Naive B cell (primary cell): ENCODE measurements at places on chromosomes 5 and 9.
A peak's percentile ranks its signal among the peaks of the same experiment; 100 is the strongest.

GRCh38 chr9:126417043-126417442 is 90.4 kb downstream of the MVB12B start:
- DNase-seq = no peak

DNA sequence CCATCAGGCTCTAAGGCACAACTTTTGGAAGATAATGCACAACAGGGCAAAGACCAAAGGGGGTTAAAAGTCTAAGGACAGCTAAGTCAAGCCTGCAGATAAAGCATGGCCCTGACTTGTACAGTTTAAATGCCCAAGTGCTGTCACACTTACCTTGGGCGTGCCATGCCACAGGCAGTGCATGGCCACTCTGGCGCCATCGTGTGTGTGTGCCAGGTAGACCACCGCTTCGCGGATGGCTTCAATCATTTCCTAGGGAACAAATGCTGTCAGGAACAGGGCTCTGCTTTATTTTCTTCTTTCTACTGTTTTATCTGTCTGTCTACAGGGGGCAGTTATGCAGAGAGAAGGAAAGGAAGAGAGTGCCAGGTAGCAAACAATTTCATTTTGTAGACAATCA is 19.3 kb downstream of the PUM3 start:
- no peak for DNase-seq

DNA sequence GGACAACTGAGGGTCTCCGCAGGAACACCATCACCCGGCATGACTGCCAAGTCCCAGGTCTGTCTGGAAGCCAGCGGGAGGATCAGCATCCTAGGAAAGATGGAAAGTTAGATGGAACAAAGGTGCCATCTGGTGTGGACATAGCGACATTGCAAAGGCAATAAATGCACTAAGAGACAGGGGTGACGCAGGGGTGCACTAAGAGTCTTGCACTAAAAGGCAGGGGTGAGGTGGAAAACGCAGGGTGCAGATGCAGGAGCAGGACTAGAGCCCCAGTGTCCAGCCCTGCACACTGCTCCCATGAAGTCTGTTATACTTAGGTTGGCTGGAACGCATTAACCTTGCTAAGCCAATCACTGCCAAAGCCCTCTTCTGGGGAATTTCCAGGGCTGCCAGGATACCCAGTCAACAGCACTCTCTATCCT is 15.5 kb downstream of the ATOX1 start:
- no peak for DNase-seq

GRCh38 chr9:68536876-68537615 is 3.6 kb downstream of the TMEM252 start:
- DNase-seq = no peak

- no peak for DNase-seq
Measured at GRCh38 chr5:150144246-150144801, 11.3 kb downstream of the PDGFRB start.

DNA sequence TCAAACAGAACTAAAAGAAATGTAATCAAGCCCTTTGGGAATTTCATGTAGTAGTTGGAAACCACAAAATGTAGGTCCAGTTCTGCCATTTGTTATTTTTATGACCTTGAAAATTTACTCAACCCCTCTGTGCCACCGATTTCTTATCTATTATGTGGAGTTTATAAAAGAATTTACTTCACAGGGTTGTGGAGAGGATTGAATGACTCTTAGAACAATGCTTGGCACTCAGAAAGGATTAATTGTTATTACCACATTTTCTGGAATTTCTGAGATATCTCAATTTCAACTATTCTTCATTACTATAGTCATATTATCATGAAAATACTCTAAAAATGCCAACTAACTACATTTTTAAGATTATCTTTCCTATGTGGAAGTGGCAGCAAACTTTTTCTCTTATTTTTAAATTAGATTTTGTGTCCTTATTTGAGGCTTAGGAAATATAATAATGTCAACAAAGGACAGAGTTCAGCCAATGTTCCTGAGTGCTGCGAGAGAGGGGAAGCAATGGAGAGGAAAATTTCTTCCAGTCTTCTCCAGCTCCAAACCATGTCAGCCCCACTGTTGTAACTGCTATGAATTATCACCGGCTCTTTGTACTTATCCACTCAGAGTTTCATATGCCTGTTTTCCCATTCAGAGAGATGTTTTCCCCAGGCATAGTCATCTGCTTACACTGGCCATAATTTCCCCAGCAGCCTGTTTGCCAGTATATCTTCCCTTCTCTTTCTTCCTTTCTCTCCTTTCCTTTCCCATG is 525.6 kb downstream of the SPATA31D1 start:
- DNase-seq = no peak

DNA sequence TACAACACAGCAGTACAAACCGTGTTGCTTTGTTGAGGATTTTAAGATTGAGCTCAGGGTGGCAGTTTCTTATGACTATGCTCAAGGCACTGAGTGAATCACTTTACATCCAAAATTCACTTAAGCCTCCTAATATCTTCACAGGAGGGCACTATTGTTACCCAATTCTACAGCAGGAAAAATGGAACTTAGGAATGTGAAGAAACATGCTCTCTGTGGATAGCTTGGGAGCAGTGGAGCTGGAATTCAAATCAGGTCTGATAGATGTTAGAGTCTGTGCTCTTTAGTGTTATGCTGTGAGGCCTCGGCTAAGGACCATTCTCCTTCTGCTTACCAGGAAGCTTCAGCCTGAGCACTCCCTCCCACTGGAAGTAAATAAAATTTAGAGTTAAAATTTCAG is 18.7 kb upstream of the HMHB1 start:
- DNase-seq = no peak

DNA sequence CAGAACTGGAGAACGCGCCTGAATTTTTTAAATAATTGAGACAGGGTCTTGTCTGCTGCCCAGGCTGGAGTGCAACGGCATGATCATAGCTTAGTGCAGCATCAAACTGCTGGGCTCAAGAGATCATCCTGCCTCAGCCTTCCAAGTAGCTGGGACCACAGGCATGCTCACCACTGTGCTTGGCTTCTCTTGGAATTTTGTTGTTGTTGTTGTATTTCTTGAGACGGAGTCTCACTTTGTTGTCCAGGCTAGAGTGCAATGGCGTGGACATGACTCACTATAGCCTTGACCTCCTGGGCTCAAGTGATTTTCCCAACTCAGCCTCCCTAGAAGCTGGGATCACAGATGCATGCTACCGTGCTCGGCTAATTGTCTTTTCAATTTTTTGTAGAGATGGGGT is 58.4 kb upstream of the DAB2IP start:
- DNase-seq = no peak

DNA sequence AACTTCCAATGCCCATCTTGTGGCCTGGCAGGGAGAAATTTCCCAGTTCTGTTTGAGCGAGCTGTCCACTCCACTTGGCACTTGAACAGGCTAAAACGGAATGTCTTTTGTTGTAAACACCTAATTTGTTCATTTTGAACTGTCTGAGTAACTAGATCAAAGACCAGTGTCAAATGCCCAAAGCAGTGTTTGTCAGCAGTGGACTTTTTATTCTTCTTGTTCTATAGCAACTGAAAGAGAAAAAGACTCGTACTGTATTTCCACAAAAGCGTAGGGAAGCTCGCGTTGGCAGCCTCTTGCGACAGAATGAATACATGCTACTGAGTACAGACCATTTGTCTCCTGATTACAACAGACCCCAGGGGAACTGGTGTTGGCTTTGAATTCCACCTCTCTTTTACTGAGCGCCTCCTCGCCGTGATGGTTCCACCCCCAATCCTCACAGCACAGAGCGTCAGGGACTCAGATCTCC is 601.8 kb upstream of the ZNF608 start:
- no peak for DNase-seq

- no peak for DNase-seq
Measured at GRCh38 chr9:114016101-114016500, 62.0 kb downstream of the AMBP start.

DNA sequence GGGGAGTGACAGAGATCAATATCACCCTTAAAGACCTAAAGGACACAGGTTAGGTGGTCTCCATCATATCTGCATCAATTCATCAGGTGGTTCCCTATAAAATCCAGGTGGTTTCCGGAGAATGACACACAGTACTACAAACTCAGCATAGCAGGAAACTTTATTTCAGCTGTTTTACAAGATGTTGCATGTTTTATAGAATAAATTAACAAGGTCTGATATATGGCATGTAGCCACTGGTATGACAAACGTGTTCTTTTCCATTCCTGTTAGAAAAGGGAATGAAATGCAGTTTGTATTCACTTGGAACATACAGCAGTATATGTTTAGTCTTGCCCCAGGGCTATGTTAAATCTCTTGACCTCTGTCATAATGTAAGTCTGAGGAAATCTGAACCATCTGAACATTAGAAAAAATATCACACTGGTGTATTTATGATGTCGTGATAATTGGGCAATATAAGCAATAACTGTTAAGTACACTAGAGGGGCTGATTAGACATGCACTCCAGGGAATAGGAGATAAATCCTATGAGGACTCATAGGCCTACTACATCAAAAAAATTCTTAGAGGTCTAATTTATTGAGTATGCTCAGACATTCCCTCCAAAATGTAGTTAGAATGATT is 42.2 kb upstream of the TNFSF8 start:
- DNase-seq = no peak

GRCh38 chr5:169934990-169935389 is 45.3 kb downstream of the INSYN2B start:
- DNase-seq = no peak

GRCh38 chr5:123530728-123531127 is 18.8 kb downstream of the CSNK1G3 start:
- no peak for DNase-seq

- no peak for DNase-seq
Measured at GRCh38 chr5:34488984-34489383, 167.1 kb upstream of the RAI14 start.

GRCh38 chr9:104826911-104827310 is 63.0 kb downstream of the NIPSNAP3B start:
- no peak for DNase-seq

- no peak for DNase-seq
Measured at GRCh38 chr9:104416470-104416869, 87.6 kb upstream of the OR13F1 start.

DNA sequence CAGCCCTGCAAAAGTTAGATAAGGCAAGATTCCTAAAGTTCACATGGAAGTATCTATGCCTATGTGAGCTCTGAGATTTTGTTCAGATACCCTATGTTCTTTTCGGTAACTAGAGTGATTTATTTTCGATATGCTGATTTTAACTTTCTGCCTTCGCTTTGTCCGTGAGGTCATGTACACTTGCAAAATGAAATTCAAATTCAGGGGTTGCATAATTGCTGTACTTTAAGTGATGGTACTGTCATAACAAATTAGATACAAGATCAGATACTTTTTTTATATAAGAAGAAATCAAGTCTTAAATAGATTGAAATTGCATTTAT is 350 bp upstream of the ECPAS start:
- DNase-seq = no peak

DNA sequence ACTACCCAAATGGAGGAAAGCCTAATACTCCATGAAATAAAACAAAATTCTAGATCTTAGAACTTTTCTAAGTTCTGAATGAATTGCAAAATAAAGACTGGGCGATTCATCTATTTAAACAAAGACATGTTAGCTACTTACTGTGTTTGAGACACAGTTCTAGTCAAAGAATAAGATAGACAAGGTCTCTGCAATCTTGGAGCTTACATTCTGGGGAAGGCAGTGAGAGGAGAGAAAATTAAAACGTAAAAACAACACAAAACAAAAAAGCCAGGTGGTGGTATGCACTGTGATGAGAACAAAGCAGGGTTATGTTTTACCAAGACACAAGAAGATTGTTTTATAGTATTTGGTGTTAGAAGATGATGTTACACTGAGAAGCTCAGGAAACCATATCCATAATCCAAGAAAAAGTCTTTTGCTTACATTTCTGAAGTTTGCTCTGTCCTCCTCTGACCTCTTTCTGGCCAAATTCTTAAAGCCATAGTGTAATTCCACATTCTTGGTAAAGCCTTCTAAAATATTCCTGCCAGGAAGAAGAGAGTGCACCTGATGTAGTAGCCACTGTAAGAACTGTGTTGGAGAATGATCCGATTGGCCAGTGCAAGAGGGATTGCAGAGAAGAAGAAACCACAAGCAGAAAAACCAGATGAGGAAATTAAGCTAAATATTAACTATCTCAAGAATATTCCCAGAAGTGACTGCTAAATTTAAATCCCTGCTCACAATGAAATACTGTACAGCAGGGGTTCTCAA is 218.4 kb downstream of the PCSK1 start:
- DNase-seq = no peak

- DNase-seq = no peak
Measured at GRCh38 chr5:150059623-150060022, 26.7 kb downstream of the CSF1R start.

- DNase-seq = peak; percentile 89
Measured at GRCh38 chr9:131395157-131396098, 1.5 kb downstream of the PRRC2B start.

GRCh38 chr9:22463205-22463604 is 16.6 kb downstream of the DMRTA1 start:
- no peak for DNase-seq

DNA sequence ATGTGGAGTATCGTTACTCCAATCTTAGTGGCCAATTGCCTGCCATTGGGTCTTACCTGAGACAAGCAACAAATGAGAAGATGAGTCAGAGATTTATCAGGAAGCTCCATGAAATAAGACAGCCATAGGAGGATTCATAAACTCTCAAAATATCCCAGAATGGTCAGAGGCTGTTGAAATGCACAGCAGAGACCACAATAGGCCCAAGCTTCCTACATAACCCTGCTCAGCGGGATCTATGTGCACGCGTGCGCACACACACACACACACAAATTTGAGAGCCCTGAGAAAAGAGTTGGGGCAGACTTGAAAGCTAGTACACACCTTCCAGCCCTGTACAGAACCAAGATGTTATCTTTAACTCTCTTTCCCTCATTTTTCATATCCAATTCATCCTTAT is 9.8 kb downstream of the UIMC1 start:
- DNase-seq = no peak

DNA sequence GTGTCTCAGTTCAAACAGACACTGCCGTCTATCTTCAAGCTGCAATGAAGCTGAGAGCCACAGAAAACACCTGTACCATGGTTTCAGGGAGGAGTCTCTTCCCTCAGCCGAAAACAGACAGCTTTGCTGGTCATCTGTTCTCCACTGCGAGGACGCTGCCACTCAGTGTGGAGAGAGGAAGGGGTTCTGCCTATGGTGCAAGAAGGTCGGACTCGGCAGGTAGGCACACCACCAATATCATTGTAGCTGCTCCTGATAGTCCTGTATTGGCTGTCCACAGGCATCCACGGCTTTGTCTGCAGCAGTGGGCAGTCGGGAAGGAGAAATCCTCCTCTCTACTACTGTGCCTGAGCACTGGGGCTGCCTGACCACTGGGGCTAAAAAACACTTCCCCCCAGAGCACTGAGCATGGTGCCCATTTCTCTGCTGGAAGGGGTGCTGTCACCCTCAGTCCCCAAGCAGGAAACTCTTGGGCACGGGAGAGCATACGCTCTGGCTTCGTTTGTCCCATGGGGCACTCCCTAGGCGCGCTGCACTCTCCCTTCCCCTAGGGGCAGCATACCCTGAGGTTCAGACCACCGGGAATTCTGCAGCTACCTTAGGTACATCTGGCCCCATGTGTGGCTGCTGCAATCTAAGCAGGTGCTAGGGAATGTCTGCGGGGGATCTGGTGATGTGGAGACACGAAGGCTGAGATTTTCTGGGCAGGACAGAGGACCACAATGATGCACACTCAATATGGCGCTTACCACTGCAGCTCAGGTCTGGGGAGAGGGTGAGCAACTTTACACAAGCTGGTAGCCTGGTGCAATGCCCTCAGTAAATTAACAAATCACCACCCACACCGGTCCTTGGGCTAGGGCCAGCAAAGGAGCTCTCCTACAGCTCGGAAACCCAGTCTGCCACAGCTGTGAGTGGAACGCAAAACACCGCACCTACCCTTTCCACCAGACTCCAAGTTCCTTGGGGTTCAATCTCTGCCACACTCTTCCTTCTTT is 880.9 kb upstream of the SEMA6A start:
- no peak for DNase-seq

- DNase-seq = no peak
Measured at GRCh38 chr9:69420611-69421270, 95.7 kb downstream of the ENTREP1 start.
